Activated T-cell treated with anti-CD3 and anti-CD28 coated beads for 1 hour (primary cell): ENCODE measurements at places on chromosomes 12 and 14.

DNA sequence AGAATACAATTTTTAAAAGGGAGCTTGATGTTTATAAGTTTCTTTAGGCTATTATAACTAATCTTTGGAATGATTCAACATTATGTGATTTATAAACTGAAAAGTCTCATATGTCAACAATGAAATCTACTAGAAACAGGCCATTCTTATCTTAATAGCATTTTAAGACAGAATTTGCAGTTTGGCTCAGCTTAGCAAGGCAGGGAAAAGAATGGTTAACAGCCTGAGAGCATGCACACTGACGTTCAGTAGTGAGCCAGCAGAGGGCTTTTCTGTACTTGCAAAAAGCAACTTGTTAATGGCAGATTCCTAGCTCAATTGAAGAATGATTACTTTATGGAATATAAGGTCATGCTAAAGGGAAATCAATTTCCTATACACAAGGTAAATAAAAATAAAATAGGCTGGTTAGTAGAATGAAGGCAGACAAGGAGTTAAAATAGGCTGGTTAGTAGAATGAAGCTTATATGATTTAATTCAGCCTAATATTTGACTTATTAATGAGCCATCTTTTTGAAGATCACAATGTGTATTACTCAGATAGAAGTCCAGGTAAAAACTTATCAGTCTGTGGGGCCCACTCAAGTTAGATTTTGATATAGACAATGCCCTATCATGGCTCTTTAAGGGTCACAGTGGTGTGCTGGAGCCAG lies 95.9 kb downstream of the OTOGL start:
- DNase-seq = no peak

DNA sequence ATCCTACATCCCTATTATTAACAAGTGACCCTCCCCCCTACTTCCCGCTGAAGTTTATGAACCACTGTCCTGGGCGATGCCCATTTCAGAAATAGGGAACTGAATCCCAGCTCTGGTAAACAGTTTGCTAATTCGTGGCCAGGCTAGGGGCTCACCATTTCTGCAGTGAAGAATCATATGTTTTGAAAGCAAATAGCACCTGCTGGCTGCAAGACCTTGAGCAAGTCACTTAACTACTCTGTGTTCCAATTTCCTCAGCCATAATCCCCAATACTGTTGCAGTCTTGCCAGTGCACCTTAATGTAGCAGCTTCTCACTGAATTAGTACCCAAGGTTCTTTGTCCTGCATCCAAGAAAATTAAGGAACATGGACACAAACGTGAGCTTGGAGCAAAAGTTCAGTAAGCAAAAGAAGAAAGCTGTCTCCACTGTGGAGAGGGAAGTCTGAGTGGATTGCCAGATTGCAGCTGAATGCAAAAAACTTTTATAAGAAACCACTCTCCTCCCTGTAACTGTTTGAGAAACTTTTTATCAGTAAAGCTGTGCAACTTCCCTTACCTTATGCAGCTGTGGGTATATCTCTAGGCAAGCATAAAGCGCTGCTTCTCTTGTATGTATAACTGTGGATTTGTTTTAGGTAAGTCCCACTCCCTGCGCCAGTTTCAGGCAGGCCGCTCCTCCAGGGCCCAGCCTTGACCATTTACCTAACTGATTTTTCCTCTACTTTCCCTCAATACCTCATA lies 824 bp downstream of the OAS1 start:
- no peak for DNase-seq

DNA sequence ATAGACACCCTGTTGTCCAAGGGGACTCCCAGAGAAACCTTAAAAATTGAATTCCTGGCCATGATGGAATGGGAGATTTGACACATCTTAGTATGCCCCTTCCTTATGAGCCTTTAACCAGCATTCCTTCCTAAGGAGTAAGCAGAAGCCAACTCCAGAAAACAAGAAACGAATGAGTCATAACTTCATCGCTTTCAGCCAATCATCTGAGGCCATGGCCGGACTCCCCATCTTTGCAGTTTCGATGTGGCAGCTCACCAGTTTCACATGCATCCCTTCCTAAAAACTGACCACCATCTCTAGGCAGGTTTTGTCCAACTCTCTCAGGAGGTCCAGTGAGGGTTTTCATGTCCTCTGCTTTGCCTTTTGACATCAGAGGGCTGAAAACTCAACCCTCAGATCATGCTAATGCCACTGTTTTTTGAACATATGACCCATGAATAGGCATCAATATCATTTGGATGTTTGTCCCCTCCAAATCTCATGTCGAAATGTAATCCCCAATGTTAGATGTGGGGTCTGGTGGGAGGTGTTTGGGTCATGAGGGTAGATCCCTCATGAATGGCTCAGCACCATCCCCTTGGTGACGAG lies 19.9 kb downstream of the DAAM1 start:
- DNase-seq = no peak

DNA sequence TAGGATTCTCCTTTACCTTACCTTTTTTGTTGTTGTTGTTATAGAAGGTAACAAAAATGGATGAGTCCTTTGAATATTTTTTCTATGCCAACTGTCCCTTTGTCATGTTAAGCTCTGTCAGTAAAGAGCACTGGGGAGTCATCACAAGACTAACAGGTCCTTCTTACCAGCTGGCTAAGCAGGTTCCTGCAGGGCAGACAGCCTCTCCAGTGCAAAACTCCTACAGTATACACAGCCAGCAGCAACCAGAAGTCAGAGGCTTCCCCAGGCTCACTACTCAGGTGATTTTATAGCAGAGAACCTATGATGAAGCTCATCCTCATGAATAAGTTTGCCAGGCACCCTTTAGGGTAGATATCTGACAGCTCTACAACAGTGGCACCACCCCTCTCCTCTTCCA lies 271.1 kb downstream of the RERGL start:
- no peak for DNase-seq

GRCh38 chr12:39393179-39393578 lies 49.7 kb downstream of the KIF21A start:
- no peak for DNase-seq

- DNase-seq = no peak
Observed at GRCh38 chr14:59067127-59067894, 121.2 kb upstream of the DAAM1 start.

DNA sequence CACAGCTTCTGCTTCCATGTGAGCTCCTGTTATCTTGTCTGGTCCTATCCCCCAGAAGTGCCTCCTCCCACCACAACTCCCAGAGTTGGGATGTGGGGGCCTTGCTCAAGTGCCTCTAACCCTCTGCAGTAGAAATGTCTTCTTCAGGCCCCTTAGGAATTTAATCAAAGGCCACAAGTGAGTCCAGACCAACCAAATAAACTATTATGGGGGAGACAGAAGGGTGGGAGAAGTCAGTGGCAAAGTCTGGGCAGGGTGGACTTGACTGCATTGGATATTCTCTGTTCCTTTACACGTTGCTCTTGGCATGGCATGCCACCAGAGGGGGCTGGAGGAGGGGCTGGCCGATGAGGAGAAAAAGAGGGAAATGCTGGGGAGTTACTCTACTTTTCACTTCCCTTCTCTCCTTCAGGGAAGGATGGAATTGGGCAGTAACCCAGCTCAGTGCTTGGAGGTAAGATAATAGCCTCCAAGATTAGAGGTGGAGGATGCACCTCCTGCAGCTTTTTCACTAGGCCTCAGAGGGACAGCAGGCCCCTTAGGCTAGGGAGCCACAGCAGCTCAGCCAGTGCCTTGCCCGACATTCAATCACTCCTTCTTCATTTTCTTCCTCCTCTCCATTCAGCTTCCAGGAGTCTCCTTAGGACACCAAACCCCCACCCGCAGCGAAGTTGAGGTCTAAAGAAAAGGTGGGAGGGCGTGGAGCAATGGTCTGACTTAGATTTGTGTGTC lies 1.2 kb upstream of the AP1G2 start:
- no peak for DNase-seq

- no peak for DNase-seq
Observed at GRCh38 chr12:54701940-54702592, 53.9 kb upstream of the DCD start.

- no peak for DNase-seq
Observed at GRCh38 chr12:12191008-12191407, 75.8 kb downstream of the LRP6 start.

DNA sequence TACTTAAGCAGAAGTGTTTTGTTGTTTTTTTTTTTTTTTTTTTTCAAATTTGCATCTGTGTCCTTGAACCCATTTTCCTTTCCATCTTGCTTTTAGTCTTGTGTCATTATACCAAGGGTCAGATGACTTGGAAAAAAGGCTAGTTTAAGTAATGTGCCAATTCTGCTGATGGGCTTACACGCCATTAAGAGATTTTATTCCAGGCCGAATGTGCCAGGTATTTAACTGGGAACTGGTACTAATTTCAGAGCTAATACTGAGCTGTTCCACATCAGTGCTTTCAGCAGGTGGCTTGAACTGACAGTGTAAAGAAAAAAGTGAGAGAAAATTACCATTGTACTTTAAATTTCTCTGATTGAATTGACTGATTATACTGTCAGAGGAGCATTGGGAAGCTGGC lies 224.9 kb downstream of the NPAS3 start:
- DNase-seq = no peak

GRCh38 chr12:41799671-41800070 lies 345.0 kb downstream of the GXYLT1 start:
- DNase-seq = no peak

DNA sequence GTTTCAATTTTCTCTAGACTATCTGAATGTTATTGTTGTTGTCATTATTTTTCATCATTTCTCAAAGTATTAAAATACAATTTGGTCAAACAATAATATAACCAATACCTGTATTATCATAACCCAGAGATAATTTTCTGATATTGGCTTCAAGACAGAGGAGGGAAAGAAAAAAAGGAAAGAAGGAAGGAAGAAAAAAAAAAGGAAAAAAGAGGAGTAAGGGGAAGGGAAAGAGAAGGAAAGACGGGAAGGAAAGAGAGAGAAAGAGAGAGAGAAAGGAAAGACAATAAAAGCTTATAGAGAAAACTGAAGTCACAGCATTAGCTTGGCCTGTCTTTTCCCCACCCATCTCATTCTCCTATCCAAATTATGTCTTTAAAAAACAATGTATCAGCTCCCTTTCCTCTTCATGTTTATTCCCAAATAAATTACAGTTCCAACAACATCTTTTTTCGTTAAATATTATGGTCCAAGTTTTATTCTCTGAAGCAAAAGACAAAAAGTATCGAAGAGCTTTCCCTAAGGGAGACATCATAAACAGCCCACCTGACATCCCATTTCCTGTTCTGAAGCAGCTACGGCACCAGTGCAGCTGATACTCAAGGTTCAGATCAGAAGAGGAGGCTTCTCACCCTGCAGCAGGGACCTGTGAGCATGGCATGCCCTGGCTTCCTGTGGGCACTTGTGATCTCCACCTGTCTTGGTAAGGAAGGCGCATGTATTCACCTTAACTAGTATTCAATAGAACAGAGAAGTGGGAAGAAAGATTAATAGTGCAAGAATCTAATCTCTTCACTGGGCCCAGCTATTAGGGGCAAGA lies 308.3 kb downstream of the DAD1 start:
- DNase-seq = no peak

GRCh38 chr12:20507056-20507455 lies 138.7 kb downstream of the PDE3A start:
- no peak for DNase-seq

- DNase-seq = no peak
Observed at GRCh38 chr12:100716945-100717732, 77.4 kb upstream of the ANO4 start.

DNA sequence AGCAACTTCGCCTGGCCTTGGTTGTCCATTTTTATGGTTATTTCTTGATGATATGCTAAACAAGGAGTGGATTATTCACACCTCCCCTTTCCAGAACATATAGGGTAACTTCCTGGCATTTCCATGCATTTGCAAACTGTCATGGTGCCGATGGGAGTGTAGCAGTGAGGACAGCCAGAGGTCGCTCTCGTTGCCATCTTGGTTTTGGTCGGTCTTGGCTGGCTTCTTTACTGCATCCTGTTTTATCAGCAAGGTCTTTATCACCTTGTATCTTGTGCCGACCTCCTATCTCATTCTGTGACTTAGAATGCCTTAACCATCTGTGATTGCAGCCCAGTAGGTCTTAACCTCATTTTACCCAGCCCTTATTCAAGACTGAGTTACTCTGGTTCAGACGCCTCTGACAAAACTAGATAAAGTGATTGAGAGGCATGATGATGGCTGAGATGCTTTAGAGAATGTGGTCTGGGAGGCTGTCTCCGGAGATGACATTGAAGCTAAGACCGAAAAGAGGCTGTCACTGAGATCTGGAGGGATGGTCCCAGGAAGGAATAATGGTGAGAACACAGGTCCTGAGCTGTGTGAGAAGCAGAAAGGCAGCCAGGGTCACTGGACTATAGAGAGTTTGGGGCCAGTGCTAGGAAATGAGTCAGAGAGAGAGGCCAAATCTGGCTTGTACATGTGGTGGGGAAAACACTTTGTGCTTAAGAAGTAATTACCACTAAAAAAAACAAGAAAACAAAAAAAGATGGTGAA lies 2.9 kb downstream of the GLT1D1 start:
- no peak for DNase-seq

- peak; percentile 11 for DNase-seq
Observed at GRCh38 chr12:68374307-68374982, 42.3 kb upstream of the MDM1 start.

GRCh38 chr12:82290415-82290814 lies 67.8 kb downstream of the CCDC59 start:
- no peak for DNase-seq

DNA sequence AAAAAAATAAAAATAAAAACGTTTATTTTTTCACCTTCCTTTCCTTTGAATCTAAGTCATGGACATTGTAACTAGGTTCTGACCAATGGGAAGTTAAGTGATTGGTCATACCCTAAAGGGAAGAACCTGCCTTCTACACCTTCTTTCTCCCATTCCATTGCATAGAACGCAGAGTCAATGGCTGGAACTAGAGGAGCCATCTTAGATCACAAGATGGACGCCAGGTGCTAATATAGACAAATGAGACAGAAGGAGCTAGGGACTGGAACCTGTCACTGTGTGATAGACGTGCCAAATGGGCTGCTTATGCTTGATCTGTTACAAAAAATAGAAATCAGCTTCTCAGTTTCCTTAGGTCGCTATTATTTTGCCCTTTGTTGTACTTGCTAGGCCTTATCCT lies 606.6 kb downstream of the MED13L start:
- no peak for DNase-seq

DNA sequence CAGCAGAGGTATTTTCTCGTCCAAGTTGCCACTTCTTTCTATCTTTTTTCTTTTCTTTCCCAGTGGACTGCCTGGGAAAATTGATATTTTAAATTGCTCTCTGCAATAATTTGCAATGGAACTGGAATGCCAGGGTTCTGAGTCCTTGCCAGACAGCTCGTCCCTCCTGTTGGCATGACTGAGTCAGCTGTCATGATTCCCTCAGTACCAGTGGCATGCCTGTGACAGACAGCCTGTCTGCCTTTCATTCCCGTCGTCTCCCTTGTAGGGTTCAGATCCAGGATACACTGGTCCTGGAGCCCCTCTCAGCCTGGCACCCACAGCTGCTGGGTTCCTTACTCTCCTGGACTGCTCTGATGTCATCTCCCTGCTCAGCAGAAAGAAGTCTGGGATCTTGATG lies 84.8 kb downstream of the PTPN11 start:
- no peak for DNase-seq

- DNase-seq = no peak
Observed at GRCh38 chr12:45425426-45425825, 209.5 kb downstream of the ANO6 start.

- DNase-seq = no peak
Observed at GRCh38 chr14:80315681-80316080, 104.4 kb upstream of the DIO2 start.

GRCh38 chr12:15698377-15698871 lies 90.8 kb downstream of the EPS8 start:
- DNase-seq = no peak
